ENCODE measurements at places on chromosomes 3 and 15. TPM values are rescaled to one million over a fixed set of nuclear protein-coding genes. Genes with fewer than 3 reads are reported as not detected.

The NIPA2 gene
- 34.4 TPM for total RNA-seq

The USP50 gene
- total RNA-seq: 1.5 TPM

The FETUB gene
- total RNA-seq: 0.49 TPM

- no peak for DNase-seq
Observed at GRCh38 chr3:179297971-179298725, 24.7 kb upstream of the ZNF639 start.

DNA sequence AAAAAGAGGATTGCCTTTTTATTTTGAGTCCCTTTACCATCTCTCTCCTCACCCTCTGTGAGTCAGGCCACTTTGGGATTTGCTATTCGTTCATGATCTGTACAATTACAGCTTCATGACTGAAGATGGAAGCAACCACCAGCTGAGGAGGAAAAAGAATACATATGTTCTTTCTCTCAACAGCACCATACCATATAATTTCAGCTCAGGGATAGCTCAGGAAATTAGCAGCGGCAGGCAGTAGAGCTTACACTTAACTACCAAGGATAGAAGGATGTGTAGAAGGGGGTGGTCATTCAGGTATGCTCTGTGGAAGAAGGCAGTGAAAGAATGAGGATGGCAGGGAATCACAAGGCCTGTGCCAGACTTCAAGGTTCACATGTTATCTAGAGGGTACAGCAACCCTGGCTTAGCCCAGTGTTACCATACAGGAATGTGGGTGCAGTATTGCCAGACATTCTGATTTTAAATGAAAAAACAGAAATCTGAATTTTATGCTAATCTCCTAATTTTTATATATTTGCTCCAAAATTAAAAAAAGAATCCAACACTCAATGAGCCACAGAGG lies 17.9 kb downstream of the PLS1 start:
- no peak for DNase-seq

GRCh38 chr3:51276046-51276445 lies 109.0 kb upstream of the MANF start:
- no peak for DNase-seq

DNA sequence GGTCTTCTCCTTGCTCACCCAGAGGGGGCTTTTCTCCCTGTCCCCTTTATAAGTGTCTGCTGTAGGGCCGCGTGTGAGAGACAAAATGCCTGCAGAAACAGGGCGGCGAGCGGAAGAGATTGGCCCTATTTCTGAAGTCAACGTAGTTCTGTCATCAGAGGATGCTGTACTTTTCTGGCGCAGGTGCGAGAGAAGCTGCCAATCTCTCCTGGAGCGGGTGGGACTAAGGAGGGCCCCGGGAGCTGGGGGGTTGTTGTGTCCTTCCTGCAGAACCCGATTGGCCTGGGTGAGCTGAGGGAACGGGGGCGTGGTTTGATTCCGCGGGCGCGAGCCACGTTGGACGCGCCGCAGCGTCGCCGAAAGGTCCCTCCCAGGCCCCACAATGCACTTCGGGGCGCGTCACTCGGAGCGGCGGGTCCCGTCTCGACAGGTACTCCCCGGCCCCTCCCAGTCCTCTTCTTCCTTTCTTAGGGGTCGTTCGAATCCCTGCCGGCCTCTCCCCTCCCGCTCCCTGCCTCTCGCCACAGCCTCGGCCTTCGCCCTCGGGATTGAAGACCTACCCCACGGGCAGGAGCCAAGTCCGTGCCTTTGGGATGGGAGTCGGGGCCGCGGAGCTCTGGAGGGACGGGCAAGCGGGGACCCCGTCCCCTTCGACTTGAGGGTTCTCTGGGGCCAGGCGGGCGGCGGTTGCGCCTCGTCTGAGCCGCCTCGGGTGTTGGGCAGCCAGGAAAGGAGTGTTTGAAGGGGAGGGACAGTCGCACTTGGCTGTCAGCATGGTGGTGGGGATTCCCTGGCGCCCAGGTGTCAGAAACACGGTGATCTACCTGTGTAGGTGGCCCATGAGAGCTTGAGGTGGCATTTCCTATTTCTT lies at the start of gene SEC22A:
SEC22A (plus strand) TSS at position 387 of the 871 bp plus-strand sequence. CDS start 7,275 bp downstream, outside the sequence.
- peak; percentile 93 for DNase-seq

GRCh38 chr3:13188181-13188779 lies 115.1 kb upstream of the IQSEC1 start:
- DNase-seq: no peak

DNA sequence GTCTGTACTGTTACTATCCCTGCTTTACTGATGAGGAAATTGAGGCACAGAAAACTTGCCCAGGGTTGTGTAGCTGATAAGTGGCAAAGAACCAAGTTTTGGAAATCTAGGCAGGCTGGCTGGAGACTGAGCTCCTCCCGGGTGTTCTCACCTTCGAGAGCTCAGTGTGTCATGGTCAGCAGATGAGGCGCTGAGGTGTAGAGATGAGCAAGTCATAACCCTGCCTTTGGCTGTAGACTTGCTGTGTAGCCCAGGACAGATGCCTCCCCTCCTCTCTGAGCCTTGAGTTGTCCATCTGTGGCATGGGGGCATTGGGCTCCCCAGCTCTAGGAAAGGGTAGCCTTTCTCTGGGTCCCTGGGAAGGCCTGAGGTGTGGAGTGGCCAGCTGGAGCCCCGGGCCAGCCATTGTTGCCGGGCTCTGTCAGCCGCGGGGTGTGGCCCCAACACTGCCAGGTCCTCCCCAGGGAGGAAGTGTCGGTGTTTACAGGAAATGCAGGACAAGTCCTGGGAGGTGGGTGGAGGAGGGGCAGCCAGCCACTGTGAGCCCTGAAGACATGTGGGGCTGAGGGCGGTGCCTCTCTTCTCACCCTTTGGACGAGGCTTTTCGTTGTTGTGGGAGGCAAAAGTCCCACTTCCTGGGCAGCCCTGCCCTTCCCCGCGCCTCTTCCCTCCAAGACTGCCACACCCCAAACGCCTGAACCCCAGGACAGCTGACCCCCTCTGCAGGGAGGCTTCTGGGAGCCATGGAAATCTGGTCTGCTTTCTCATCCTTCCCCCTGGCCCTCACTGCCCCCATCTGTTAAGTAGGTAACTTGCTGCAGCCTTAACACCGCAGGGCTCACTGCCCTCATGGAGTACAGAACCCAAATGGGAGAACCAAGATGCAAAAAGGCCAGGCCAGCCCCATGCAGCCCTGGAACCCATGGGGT lies 29.1 kb downstream of the FGD5 start:
- no peak for DNase-seq

DNA sequence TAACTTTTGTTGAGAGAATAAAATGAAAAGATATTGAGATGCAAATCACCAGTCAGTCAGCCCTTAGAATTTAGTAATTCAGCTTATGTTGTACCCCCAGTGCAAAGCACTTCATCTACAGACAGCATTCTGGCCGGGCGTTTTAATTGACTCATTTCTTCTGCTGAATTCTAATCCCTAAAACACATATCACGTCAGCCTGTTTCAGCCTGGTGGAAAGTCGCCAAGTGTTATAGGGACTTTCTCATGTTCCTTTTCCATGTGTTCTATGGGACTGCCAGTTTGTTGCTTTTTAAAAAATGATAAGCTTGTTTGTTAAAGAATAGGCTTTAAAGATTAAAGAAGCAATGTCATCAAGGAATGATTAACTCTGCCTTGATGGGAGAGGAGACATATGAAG lies 169.7 kb upstream of the BFSP2 start:
- peak; percentile 60 for DNase-seq
